GM12864 (cell line): ENCODE measurements at places on chromosomes 13 and 19.

DNA sequence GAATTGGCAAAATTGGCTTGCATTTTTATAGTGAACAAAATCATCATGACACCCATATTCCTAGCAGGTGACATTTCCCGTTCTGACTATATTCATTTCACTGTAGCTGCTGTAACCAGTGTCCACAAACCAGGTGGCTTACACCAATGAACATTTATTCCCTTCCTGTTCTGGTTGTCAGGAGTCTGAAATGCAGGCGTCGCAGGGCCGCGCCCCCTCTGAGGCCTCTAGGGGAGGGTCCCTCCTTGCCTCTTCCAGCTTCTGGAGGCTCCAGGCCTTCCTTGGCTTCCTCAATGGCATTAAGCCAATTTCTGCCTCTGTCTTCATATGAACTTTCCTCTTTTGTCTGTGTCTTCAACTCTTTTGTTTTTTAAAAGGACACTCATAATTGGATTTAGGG lies 6.5 kb upstream of the RLN3 start:
- no peak for DNase-seq

- DNase-seq, result no peak
These were observed 58.7 kb downstream of the TUBGCP3 start for GRCh38 chr13:112529216-112529615.

DNA sequence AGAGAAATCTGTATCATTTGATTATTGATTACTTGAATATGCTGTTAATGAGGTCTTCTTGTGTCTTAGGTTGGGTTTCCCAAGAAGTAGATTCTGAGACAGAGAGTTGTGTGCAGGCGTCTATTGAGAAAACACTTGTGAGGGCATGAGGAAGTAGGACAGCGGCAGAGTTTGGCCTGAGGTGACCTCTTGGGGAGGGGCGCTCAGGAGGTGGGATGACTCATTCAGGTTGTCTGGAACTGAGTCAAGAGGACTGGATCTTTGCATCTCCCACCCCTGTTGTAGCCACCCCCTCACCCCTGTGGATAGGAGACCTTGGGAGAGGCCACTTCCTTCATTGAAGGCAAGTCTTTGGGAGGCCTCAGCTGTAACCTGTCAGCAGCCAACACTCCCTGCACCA lies 35.2 kb upstream of the WDFY2 start:
- DNase-seq, result peak; percentile 42

DNA sequence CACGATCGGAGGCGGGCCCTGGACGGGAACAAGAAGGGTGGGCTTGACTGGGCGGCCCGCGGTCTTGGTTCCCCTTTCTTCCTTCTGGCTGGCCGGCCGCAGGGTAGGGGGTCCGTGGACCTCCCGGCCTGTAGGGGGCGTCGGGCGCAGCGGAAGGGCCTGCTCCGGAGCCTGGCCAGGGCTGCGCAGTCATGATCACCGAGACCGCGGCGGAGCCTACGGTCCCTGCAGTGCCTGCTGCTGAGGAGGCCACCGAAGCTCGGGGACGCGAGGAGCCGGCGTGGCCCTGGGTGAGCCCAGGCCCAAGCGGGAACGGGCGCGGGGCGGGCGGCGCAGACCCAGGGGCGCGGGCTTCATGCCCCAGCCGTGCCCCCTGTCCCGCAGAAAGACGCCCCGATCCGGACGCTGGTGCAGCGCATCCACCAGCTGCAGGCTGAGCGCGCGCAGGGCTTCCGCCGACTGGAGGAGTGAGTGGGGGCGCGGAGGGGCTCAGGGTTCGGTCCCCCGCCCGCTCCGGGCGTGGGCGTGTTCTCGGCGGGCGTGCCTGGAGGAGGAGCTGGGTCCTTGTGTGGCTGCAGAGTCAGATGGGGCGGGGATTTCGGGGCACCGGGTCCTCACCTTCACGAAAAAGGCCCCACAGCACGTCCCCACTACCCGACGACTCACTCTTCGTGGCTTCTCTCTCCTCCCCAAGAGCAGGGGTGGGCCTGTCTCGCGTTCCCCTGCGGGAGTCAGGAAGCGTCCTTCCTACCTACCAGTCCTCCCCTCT lies at the start of gene REX1BD:
Gene REX1BD (plus strand): TSS at position 188 of the 769 bp plus-strand sequence. CDS start 4 bp downstream, at position 192.
- peak; percentile 68 for DNase-seq

DNA sequence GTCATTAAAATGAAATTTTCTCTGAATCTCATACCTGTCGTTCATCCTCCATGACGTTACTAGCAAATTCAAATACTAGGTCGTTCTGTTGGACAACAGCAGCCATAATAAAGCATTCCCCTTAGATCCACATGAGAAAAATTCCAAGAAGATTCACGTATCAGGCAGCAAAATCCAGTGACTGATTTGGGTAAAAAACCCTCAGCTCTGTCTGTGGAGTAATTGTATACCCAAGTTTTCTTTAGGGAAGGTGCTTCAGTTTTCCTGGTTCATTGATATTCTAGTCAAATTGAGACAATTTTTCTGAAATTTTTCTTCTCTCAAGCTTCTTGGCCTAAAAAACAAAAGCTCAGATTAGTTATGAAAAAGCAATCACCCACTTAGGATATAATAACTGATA lies 37.2 kb downstream of the ELF1 start:
- DNase-seq, result no peak

DNA sequence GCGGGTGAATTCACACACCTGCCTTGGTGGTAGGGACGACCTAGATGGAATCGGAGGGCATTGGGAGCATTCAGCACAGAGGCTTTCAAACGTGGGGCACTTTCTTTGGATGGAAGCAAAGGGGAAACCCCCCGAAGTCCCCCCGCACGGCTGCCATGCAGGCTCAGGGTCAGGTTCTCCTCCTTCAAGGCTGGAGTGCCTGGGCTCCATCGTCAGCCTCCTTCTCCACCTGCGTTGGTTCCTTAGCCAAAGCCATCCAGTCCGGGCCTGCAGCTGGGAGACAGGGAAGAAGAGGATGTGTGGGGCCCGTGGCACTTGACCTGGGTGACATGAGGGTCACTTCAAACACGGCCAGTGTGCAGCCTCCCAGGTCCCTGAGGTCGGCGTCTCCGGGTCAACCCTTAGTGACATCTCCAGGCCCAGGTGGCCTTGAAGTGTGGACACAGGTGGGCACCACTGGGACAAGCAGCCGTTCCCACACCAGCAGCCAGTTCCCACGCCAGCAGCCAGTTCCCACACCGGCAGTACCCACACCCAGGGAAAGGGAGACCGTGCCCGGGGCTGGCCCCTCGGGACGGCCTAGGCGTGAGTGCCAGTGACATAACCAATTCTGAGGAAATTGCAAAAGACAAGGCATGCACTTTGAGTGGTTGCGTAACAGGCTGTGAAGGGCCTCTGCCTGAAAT lies 116.0 kb downstream of the SOX1 start:
- DNase-seq, result no peak

- DNase-seq, result no peak
These were observed 41.9 kb downstream of the RASA3 start for GRCh38 chr13:114090476-114090875.

DNA sequence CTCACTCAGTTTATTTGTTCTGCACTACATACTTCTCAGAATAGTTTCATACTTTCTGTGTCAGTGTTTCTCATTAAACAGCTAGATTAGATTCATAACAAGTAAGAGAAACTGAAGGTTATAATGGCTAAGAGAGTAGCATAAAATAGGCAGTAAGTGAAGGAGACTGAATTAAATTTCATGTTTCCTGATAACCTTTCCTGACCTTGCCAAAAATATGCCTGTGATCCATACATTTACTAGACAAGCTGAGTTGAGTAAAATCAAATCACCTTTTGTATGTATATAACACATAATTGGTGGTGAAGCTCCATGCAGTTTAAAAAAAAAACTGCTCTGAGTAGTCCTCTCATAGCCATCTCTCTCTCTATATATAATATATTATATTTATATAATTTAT lies 545.3 kb upstream of the PCDH20 start:
- DNase-seq, result no peak

GRCh38 chr19:32902448-32902847 lies 32.9 kb upstream of the SLC7A9 start:
- DNase-seq, result no peak

DNA sequence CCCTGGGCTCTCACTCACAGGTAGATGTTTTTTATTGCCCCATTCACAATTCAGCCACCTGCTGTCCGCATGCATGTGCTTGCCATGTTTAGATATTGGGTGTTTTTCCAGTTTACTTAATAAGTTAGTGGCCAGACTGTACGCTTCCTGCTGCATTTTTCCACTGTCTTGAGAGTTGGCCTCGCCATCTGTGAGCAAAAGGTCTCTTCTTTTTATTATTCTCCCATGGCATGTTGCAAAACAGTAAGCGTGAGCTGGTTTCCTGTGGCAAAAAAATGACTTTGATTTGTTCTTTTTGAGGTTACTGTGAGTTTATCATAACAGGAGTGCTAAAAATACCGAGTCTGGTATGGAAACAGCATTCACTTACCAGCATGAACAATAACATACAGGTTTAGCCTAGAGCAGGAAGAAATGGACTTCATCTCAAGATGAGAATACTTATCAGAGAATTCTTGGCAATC lies 46.0 kb downstream of the SAE1 start:
- no peak for DNase-seq

- DNase-seq, result no peak
These were observed 43.3 kb downstream of the ATP11A start for GRCh38 chr13:112733112-112733511.

DNA sequence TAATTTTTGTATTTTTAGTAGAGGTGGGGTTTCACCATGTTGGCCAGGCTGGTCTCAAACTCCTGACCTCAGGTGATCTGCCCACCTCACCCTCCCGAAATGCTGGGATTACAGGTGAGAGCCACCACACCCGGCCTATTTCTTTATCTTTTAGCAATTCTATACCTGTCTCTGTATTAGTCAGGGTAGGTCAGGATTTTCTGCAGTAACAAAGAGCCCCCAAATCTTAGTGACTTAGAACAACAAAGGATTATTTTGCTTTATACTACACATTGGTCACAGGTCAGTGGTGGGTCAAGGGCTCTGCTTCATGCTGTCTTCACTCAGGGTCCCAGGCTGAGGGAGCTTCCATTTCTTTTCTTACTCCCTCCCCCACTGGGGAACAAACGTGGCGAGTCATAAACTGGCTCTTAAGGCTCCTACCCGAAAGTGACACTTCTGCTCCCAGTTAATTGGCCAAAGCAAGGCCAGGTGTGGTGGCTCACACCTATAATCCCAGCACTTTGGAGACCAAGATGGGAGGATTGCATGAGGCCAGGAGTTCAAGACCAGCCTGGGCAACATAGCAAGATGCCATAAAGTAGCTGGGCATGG lies 6.8 kb downstream of the ITPKC start:
- DNase-seq, result no peak

GRCh38 chr13:23871616-23872220 lies 17.5 kb downstream of the MIPEP start:
- DNase-seq, result no peak

DNA sequence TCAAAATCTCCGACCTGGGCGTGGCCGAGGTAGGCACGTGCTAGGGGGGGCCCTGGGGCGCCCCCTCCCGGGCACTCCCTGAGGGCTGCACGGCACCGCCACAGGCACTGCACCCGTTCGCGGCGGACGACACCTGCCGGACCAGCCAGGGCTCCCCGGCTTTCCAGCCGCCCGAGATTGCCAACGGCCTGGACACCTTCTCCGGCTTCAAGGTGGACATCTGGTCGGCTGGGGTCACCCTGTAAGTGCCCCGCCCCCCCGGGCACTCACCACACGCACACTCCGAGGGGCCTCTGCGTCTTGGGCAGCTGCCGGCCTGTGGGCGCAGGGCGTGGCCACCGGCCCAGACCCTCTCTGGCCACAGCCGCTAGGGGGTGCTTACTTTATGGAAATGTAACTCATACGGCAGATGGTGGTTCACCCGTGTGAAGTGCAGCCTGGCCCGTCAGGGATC lies 14.9 kb downstream of the STK11 start:
- no peak for DNase-seq

DNA sequence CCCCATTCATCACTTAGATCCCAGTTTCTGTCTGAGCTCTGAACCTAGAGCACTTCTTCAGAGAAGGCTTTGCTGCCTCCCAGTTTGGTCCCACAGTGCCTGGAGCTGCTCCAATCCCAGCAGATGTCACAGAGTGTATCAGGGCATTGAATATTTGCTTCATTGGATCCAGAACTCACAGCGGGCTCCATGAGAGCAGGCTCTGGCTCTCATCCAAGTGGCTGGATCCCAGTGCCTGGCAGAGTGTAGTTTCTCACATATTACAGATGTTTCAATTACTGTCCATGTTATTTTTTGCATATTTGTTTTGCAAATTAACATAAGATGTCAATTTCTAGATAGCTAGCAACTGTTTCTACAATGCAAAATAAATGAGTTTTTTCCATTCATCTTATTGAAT lies 50.6 kb downstream of the MYO16 start:
- DNase-seq, result no peak

GRCh38 chr19:17772172-17772571 lies 20.9 kb downstream of the FCHO1 start:
- no peak for DNase-seq

DNA sequence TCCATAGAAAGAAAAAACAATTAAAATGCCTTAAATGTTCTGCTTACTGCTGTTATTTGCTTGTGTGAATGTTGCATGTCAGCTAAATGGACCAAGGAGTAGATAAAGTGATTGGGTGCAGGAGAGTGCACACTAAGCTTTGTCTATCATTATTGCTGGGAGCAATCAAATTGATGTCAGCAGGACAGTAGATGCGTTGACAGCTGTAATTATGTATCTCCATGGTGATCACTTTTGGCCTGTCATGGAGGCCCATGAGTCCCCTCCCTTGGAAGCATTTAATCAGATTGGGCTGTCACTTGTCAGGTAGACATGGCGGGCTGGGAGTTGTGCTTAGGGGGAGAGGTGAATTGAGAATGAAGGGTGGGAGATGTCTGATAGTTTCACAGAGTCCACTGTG lies 215.3 kb downstream of the PCCA start:
- no peak for DNase-seq

- no peak for DNase-seq
These were observed 1.9 kb downstream of the VSTM2B start for GRCh38 chr19:29527500-29528328.

DNA sequence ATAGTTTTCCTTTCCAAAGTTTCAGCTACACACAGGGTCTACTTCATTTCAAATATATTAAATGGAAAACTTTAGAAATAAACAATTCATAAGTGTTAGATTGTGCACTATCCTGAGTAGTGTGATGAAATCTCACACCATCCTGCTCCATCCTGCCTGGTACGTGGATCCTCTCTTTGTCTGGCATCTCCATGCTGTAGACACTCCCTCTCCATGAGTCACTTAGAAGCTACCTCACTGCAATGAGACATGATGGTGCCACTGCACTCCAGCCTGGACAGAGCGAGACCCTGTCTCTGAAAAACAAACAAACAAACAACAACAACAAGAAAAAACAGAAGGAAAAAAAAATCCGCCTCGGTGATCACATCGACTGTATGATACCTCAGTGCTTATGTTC lies 191.8 kb downstream of the PCCA start:
- no peak for DNase-seq

DNA sequence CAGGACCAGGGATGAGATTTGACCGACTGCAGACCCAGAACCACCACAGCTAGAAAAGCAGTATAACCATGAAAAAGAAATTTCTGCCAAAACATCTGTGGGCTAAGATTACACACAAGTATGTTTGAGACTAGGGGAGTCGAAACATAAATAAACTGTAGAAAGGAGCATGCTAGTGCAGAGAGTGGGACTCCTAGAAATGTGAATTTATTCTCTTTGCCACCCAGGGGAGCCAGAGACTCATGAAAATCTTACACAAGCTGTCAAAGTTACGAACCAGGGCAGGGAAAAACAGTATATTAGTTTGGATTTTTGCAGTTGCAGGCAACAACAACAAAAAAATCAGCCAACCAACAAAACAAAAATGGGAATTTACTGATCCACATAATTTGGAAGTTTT lies 12.3 kb upstream of the HSPH1 start:
- no peak for DNase-seq

- no peak for DNase-seq
These were observed 727 bp downstream of the CNMD start for GRCh38 chr13:52738719-52739467.

GRCh38 chr13:91031508-91031907 lies 316.0 kb upstream of the MIR17HG start:
- no peak for DNase-seq
